ENCODE measurements at places on chromosomes 6 and 20.

DNA sequence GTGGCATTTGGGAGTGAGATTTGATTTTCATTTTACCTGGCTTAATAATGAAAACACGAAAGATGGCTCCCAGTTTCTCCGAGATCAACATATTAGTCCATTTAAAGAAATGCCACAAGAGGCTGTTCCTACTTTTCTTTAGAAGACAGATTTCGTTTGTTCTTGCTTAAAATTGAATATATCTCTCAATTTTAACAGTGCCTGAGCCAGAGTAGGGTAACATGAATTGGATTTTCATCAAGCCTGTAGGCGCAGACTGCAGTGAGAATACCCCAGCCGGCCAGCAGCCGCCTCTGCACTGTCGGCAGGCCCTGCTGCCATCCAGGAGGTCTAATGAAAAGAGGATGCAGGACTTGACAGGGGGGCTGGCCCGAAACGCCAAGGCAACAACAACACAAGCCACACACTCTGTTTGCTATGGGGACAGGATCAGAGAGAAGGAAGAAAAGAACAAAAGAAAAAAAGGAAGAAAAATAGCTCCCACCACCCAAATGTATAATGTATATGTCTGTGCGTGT lies 72.5 kb downstream of the PPP1R3G start:
- DNase-seq, result no peak

GRCh38 chr20:34104059-34104458 lies 8.0 kb downstream of the EIF2S2 start:
- DNase-seq, result no peak

DNA sequence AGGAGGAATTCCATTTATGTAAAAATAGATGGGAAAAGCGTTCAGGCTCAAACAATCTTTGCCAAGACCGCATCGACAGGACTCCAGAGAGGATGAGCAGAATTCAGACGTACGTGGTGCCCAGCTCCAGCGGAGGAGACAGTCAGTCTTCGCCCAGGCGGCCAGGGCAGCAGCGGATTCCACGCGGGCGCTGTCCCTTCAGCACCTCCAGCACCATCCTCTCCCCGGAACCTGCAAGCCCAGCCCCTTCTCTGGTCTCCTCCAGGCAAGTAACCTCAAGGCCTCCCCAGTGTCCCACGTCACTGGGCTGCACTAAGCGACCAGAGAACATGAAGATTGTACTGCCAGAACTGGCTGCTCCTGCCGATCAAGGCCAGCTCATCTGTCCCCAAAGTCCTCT lies 2.8 kb upstream of the KCNQ2 start:
- DNase-seq, result peak; percentile 14

GRCh38 chr6:27593861-27594260 lies 121.0 kb upstream of the ZNF184 start:
- no peak for DNase-seq

GRCh38 chr6:3882431-3882830 lies 33.3 kb downstream of the FAM50B start:
- DNase-seq, result no peak

DNA sequence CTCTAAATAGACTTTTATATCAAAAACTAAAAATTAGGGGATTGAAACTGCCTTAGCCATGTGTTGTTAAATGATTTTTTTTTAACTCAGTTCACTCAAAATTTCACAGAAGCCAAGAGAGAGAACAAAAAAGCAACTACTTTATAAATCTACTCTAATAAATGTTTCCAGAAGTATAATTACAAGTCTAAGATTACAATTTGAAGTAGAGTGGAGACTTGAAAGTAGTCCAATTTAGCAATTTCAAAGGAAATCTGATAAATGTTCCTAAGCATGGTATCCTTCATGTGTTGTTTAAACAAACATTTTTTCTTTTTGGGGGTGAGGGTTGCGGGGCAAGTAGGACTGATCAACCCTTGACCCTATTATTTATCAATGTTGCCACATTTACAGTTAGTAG lies 72.6 kb downstream of the PHIP start:
- DNase-seq, result no peak

Data from activated naive CD8-positive, alpha-beta T cell treated with anti-CD3 and anti-CD28 coated beads, Interleukin-2, amount 50 U/mL, for 24 hours (primary cell).